AML-193 (cell line): ENCODE measurements at places on chromosomes 6 and 20.

- peak; percentile 99 for DNase-seq
Observed at GRCh38 chr6:108689272-108690161, 128.8 kb downstream of the FOXO3 start.

DNA sequence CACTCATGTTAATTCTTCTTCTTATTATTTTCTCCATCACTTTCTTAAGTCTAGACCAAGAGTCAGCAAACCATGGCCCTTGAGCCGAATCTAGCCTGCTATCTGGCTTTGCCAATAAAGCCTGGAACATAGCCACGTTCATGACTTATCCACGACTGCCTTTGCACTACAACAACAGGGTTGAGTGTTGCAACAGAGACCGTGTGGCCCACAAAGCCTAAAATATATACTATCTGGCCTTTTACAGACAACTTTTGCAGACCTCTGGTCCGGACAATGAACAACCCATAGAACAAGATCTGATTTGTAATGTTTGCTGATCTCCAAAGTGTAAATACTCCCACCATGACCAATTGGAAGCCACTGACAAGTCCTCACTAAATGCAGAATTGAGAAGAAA, 140.5 kb upstream of the CDYL start:
- no peak for DNase-seq

DNA sequence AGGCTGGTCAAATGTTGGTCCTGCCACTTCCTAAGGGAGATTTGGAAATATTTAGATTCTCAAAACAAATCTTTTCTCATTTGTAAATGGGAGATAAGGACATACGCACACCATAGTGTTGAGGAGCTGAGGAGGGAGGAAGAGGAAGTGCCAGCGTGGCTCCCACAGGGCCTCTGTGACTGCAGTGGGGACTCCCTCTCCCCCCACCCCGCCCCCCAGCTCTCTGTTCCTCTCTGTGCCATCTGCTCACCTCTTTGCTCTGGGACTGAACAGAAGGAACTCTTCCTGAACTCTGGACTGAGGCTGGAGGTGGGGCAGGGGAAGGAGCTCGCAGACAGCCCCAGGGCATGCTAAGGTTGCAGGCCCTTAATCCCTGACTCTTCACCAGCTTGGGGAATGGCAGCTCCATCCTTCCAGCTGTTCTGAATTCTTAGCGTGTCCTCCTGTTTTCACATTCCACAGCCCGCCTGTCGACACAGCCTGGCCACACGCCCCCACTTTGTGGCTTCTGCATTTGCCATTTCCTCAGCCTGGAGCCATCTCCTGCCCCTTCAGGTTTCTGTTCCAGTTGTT, 11.4 kb downstream of the DDX27 start:
- DNase-seq: peak; percentile 28

GRCh38 chr6:166736634-166737033, 109.6 kb upstream of the RPS6KA2 start:
- DNase-seq: no peak

- DNase-seq: no peak
Observed at GRCh38 chr6:91415031-91415605, 828.2 kb upstream of the MAP3K7 start.

DNA sequence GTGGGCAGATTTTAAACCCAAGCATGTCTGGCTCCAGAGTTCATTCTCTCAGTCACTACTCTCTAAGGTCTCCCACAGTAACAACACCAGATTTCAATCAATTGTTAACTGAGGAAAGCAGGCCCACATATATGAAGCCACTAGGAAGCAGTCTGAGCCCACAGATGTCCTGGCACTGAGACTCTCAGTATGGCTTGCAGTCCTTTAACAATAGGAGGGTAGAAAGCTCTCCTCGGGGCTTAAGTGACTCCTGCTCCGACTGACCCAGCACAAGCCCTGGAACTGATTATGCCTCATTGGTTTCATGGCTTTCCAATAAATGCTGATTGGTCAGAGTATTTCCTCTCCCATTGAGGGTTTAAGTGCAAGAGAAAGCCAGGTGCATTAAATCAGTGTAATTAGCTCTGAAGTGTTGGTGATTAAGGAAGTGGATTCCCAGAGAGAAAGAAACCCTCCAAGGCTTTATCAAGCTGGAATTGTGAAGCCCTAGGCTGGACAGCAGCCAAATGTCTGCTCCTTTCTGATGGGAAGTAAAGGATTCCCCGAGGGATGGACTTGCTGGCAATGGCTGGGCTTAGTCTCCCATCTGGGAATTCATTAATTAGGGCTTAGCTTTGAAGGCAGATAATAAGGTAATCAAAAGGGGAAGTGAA, 76.6 kb upstream of the PROKR2 start:
- no peak for DNase-seq

GRCh38 chr6:74597266-74597665, 608.6 kb downstream of the COL12A1 start:
- DNase-seq: no peak

GRCh38 chr20:18101125-18101810, 36.4 kb upstream of the KAT14 start:
- DNase-seq: no peak

DNA sequence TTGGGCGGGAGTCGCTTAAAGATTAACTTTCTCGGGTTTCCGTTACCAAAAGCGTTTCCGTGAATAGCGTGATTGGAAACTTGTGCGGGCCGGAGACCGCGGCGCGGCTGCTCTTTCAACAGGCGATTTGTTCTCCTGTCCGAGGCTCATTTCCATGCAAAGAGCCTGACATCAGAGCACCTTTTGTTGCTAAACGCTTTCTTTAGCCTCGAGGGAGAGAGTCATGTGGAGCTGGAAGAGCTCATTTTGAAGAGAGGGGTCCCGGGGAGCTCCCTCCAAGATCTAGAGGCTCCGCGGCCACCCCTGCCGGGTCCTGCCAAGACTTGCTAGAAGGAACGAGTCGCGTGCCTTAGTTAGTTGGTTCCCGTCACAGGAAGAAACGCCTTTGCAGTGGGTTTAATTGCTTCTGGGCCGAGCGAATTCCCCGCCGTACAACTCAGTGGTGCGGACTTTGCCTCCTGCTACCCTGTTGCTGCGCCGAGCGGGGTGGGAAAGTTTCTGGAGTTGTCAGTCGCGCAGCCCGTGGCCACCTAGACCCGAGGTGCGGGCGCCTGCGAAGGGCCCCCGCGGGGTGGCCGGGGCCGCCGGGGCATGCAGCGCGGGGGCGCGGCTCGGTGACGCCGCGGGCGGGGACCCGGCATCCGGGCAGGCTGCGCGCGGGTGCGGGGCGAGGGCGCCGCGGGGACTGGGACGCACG, at the start of gene SASH1:
Gene SASH1, plus strand, starts transcription at position 489 of the 697 bp plus-strand sequence. CDS start 230 bp downstream, outside the sequence.
- no peak for DNase-seq

DNA sequence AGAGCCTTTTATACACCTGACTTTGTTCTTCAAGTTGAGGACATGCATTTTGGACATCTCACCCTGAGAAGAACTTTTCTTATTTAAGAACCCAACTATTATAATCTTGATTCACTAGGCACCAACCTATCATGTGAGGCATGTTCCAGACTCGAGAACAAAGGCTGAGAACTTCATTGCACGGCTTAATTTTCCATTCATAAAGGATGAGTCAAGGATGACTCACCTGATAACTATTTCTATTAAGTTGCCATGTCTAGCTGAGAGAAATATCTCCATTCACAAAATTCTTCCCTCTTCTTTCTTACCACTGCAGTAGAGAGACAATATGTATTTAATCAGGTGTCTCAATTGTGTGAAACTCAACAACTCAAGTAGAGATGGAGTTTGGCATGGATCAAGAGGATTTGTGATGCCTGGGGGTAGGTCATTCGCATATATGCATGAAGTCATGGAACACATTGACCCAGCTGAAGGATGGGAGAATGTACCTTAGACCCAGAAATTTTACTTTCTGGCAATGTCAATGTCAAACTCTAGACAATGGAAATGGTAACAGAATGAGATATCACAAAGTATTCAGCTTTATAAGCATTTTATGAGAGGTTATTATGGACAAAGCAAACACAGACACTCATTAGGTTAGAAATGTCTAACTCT, 208.7 kb upstream of the PRND start:
- DNase-seq: no peak

GRCh38 chr20:63470410-63470809, 2.0 kb downstream of the KCNQ2 start:
- no peak for DNase-seq

DNA sequence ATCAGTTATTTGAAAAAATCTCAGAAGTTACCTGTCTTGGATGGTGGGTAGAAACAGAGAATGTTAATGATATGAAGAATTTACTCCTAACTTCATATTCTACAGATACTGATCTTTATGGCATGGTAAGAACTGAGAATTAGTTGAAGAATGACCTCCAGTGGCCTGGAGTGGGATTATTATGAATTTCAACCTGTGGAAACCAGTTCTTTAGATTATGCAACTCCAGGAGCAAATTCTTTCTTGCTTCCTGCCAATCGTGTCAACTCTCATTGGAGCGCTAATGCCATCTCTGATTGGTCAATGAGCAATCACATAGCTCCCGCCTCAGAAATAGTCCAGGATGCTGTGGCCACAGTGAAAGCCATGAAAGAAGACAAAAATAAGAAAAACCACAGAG, 40.6 kb downstream of the LYRM2 start:
- peak; percentile 89 for DNase-seq

DNA sequence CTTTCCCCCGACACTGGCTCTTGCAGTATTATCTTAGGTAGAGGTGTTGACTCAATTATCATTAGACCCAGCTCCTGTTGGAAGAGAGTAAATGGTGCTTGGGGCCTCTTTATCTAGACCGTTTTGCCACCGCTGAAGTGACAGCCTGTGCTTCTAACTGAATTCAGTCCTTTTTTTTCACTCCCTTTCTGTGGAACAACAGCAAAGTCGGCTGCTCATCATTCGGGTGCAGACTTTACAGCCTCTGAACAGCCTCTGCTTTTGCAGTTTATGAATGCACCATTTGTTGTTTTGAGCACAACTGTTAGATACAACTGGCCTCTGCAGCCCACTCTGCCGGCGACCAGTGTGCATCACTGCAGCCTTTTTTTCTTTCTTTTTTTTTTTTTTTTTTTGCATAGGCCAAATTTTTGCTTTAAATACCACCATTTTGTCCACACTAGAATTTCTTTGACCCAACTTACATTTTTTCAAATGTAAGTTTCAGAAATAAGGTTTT, 35.8 kb downstream of the RREB1 start:
- no peak for DNase-seq

DNA sequence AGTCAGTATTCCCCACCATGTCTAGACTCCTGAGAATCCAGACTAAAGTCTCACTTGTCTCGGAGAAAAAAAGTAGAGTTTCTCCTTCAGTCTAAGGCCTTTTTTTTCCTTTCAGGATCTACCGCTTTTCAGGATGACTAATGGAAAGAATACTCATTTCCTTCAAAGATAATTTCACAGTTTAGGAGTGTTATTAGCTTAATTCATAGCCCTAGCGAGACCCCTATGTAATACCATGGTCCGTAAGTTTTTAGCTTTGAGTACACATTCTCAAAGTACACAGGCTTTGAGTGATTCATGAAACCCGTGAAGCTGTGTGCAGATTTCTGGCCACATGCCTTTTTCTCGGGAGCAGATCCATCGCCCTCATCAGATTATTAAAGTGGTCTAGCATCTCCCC, 133.1 kb downstream of the SOX4 start:
- DNase-seq: no peak

GRCh38 chr20:37524859-37525708, 2.6 kb downstream of the BLCAP start:
- DNase-seq: no peak

DNA sequence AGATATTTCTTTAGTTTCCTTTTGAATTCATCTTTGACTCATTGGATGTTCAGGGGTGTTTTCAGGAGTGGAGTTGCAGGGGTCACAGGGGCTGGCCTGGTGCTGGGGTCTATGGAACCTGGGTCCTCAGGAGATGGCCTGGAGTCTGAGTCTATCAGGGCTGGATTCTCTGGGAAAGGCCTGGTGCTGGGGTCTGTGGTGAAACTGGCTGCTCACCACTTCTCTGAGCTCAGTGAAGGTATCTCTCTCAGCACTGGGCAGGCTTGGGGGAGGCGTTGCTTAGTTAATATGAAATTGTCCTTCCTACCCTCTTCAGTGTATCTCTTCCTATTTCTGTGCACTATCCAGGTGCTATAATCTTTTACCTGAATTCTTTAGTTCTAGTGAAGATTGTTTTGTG, 83.1 kb upstream of the SLC24A3 start:
- DNase-seq: no peak

DNA sequence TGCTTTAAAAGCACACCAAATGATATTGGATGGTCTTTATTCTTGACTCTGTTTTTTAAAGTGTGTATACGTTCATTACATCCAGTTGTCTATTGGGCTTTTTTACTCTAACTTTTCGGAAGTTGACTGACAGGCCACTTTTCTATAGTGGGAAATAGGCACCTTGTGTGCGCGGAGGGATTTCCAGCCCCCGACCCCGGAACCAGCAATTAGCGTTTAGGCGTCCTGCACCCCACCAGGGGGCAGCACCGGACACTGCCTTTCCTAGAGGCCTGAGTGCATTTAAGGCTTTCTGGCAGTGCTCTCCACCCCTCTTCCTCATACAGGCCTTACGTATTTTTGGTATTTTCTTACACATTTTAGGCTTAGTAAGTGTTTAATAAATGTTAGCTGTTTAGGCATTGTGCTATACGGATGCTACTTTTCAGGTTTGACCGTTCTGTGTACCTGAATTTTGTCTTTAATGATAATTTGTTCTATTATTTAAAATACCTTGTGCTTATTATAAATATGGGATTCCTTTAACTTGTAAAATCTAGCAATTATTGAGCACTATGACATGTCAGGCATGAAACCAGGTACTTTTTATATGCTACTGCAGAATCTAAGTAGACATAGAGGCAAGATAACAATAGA, 231.8 kb downstream of the BCKDHB start:
- DNase-seq: peak; percentile 39

- no peak for DNase-seq
Observed at GRCh38 chr6:21733311-21733710, 139.8 kb downstream of the SOX4 start.

GRCh38 chr6:1667805-1668175, 58.1 kb downstream of the FOXC1 start:
- DNase-seq: no peak

GRCh38 chr20:59127839-59128238, 35.8 kb upstream of the ZNF831 start:
- DNase-seq: no peak

GRCh38 chr20:11372876-11373790, 544.6 kb upstream of the BTBD3 start:
- DNase-seq: no peak

DNA sequence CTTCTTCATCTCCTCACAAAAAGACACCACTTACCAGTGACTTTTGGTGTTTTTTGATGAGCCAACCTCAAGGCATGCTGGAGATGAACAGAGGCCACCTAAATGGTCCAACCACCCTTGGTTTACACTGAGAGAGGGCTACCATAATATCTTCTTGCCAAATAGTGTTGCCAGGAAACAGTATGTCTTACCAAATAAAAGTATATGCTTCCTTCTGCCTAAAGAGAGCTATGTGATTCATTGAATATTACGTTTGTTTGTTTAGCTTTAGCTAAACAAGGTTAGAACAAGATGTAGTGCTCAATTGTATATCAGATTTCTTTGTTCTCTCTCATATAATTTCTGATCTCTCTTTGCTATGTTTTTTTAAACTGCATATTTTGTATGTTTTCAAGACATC, 40.6 kb upstream of the BMP6 start:
- no peak for DNase-seq

GRCh38 chr20:33709398-33709797, 10.7 kb downstream of the PXMP4 start:
- DNase-seq: no peak
